ENCODE measurements at places on chromosomes 7 and 10.

GRCh38 chr10:46299536-46300369 lies 13.0 kb downstream of the ANTXRL start:
- no peak for DNase-seq

GRCh38 chr7:116730097-116731022 lies 58.4 kb downstream of the MET start:
- no peak for DNase-seq

DNA sequence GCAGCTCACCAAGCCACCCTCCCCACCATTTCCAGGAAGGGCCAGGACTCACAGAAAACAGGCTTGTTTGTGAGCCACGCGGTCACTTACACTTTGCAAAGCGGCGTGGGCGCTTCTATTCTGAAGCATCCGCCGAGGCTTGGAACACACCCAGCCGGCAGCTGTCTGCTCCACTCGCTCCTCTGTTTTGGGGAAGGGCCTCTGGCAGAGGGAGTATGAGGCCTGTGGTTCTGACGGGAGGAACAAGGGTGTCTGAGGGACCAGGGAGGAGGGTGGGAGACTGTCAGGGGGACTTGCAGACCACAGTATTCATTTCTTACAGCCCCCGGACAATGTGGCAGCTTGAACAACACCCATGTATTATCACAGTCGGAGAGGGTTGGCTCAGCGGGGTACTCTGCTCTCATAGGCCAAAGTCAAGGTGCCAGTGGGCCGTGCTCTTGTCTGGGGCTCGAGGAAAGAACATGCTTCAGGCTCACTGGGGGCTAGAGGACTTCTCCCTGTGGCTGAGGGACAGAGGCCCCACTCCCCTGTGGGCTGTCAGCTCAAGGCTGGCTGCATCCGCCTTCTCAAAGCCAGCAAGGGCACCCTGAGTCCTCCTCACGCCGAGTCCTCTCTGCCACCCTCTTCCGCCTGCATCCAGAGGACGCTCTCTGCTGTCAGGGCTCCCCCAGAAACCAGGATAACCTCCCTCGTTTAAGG lies 60.4 kb upstream of the FAM20C start:
- peak; percentile 17 for DNase-seq

DNA sequence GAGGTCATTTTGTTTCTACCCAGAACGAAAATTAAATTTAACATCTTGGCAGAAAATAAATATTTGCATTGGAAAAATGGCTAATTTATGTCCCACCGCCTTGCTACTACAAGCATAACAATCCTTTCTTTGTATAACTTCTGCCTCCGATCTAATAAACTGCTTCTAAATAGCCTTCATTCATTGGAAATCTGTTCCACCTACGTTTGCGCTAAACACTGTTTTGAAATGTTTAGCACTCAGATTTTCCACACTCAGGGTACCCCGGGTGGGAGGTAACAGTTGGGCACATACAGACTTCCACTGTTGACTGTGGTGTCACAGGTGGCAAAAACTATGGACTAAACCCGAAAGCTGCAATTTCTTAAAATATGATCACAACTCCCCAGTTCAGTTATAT lies 96.4 kb downstream of the FGFR2 start:
- DNase-seq = no peak
